Activated T-cell treated with anti-CD3 and anti-CD28 coated beads, Interleukin-2, amount 50 U/mL, for 48 hours (primary cell): ENCODE measurements at places on chromosomes 5 and 9.

DNA sequence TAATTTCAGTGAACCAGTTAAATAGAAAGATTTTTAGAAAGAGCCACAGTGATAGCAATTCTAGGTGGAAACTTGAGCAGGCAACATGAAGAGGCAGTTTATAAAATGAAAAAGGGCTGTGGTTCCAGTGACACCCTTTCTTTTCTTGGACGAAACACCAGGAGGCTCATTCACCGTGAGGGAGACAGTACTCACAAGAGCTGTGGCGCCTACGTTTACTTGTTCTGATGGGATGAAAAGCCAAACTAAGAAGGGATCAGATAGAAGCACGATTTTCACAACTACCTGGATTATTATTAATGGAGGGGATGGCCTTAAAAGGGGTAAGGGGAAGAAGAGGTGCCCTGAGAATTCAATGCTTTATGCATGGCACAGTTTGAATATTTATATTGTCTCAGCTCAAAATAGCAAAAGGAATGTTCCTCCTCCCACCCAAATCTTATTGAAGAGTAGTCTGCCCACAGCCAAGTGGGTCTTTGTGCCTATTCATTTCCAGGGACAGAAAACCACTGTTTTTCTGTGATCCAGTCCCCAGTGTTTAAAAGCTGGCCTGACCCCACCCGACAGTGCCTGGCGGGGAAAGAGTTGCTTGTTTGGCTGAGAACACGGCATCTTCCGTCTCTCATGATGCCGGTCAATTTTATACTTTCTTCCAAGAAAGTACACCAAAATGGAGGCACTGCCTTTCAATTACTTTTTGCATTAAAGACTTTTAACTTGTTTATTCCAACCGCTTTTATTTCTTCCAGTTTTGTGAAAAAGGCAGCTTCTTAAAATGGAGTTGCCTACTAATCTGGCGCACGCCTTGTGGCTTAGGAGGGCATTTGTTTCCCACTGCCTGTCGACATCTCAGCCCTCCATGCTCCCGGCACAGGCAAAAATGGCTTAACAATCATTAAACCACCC, 51.9 kb downstream of the HABP4 start:
- no peak for DNase-seq

- no peak for DNase-seq
Measured at GRCh38 chr5:109786206-109786855, 96.6 kb downstream of the MAN2A1 start.

GRCh38 chr9:110156902-110157301, 51.1 kb downstream of the C9orf152 start:
- DNase-seq: no peak

GRCh38 chr5:141637123-141637766, 448 bp downstream of the RELL2 start:
- DNase-seq: peak; percentile 72

- no peak for DNase-seq
Measured at GRCh38 chr9:33133186-33133585, 34.0 kb downstream of the B4GALT1 start.

DNA sequence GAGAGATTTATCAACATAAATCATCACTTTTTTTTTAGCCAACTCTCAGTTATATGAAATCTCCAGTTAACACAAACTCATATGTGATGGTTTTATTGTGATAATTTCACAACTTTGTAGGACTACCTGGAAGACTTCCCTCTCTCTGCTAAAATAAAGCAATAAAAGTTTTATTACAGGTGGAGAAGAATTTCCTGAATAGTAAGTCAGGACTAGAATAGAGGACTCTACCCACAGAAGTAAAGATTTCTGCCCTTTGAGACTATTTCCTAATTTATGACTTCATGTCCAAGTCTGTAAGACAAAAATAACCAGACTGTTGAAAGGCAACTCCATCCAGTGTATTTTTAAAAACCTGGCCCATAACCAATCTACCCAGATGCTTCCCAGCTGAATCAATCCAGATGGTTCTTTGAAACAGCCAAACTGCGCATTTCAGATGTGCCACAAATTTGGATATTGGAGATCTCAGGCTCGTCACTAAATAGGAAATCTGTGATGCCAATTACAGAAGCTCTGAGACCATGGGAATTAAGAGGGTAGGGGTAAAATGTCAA, 234.0 kb upstream of the NMUR2 start:
- DNase-seq: no peak

- no peak for DNase-seq
Measured at GRCh38 chr9:89375191-89375760, 57.0 kb downstream of the SECISBP2 start.

GRCh38 chr5:10631316-10631996, 67.6 kb downstream of the ANKRD33B start:
- DNase-seq: no peak

- no peak for DNase-seq
Measured at GRCh38 chr5:77871946-77872345, 95.8 kb upstream of the TBCA start.

GRCh38 chr5:132451387-132451786, 39.2 kb downstream of the IRF1 start:
- DNase-seq: no peak

DNA sequence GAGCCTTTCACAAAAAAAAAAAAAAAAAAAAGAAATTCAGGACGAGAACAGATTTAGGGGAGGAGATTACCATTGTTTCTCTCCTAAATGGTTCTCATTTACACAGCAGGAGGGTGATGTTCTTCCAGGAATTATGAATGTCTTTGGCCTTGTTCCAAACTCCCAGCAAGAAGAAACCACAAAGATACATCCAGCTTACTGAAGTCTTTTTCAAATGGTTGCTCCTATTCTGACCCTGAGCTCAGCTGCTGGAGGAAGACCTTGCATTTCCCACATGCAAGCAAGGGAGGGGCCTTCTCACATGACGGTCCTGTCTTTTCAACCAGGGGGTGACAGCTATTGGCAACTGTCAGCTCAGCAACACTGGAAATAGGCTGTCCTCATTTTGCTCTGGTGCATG, 203.0 kb upstream of the VLDLR start:
- no peak for DNase-seq

- no peak for DNase-seq
Measured at GRCh38 chr5:147046281-147046680, 167.7 kb upstream of the PPP2R2B start.

DNA sequence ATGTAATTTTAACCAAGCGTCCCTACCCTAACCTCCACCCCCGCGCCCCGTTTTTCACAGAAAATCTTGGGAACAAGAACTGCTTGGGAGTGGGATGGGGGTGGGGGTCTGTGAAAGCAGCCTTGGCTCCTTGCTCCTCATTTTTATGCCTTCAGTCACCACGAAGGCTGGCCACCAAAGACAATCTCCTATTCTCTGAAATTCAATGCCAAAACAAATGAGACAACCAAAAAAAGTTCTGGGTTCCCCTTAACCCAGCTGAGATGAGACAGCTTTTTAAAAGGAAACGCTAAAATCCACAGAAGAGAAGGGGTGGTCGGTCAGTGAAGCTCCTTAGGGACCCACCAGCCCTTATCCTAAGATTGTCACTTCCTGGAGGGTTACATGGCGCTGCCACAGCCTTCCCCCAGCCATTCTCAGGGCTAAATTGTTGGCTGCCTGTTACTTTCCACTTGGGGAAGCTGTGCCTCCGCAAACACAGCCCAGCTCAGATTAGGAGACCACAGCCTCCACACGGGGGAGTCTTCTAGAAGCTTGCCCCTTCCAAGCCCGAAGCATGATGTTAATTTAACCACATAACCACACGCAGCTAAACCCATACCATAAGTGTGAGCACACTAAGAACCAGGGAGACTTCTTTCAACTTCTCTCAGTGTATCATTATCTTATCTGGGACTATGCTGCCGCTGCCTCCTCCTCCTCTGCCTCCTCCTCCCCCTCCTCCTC, 136.3 kb downstream of the FOXD1 start:
- DNase-seq: no peak

DNA sequence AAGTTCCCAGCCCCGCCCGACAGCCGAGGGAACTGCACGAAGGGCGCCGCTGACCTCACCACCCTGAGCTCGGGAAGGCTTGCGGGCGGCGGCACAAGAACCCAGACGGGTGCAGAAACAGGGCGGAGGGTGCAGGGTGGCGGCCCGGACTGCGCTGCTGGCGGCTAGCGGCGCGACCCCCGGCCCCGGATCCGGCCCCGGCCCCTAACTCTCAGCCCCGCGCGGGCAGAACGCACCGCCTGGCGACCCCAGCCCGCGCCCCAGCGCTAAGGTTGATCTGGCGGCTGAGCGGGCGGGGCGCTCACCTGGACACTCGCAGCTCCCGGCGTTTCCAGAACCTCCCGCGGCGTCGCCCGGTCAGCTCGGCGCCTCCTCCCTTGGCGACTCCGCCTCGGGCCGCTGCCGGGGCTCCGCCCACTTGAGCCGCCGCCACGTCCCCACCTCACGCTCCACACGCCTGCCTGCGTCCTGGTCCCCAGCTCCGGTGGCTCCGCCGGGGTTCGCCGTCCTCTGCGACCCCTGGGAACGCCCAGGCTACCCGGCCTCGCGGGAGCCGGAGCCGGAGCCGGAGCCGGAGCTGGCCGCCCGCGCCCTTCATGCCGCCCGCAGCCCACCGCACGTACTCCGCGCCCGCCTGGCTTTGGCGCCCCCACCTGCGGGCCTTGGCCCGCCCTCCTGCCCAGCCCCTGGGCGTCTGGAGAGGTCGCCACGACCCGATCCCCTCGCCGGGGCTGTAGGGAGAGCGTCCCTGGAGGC, at the start of gene P4HA2:
TSS of gene P4HA2 (minus strand) at position 369 of the 756 bp plus-strand sequence. CDS start 9,227 bp downstream, outside the sequence.
- peak; percentile 76 for DNase-seq

GRCh38 chr9:93167838-93168237, 16.1 kb upstream of the WNK2 start:
- DNase-seq: no peak

GRCh38 chr9:37923118-37923795, 19.3 kb upstream of the SLC25A51 start:
- DNase-seq: no peak

DNA sequence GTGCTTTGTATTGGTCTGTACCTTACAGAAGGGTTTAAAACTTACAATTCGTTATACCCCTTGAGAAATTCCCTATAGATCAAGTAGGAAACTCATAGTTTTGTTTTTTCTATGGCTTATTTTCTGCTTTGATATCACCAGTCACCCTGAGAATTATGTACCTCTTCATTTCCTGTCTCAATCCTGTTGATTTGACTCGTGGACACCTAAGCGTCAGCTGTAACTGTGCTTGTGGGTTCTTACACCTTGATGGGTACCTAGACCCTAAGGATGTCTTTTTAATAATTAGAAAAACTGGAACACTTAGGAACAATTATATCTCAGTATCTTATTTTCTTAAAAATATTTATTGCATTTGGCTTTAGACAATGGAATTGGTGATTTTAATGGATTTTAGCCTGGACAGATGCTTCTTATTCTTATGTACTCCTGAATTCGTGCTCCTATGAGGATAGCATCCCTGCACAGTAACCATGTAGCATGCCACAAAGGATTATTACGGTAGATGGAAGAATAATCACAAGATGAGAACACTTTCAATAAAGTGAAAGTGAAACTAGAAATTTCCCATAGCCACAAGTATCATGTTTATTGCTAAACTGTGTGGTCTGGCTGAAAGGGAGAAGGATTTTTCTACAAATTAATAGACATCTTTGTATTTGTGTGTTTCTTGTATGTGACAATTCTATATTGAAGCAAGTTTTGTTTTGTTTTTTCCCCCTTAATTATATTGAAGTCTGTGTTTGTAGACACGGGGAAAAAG, 1920.3 kb upstream of the WWC1 start:
- no peak for DNase-seq

DNA sequence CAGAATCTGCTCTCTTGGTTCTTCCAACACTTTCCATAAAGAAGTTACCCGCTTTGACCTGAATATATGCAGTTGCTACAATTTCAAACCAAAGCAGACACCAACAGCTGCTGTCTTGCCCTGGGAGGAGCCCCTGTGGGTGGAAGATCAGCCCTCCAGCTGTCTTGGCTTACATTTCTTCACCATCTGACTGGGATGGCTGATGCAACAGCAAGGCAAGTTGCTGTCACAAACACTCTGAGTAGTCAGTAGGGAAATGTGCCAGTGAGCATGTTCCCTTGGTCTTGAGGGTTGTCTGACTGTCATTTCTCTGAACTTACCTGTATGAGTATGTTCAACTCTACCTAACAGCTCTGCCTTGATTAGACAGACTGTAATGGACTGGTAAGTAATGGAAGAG, 152.9 kb downstream of the SGCD start:
- peak; percentile 26 for DNase-seq

- DNase-seq: no peak
Measured at GRCh38 chr5:24777392-24777791, 132.6 kb upstream of the CDH10 start.

DNA sequence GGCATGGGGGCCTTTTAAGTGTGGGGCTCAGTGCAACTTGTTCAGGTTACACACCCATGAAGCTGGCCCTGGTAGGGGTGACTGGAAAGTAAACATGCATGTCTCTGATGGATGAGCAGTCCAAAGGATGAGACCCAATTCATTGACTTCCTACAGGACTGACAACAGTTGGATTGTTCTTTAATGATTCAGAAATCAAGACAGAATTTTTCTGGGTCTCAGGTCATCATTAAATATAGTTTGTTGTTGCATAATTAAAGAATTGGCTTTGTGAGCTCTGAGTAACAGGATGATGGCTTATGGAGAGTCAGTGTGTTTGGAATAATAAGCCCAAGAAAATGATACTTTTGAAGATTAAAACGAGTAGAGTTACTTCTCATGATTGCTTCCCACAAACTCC, 604.2 kb upstream of the CLINT1 start:
- DNase-seq: no peak

DNA sequence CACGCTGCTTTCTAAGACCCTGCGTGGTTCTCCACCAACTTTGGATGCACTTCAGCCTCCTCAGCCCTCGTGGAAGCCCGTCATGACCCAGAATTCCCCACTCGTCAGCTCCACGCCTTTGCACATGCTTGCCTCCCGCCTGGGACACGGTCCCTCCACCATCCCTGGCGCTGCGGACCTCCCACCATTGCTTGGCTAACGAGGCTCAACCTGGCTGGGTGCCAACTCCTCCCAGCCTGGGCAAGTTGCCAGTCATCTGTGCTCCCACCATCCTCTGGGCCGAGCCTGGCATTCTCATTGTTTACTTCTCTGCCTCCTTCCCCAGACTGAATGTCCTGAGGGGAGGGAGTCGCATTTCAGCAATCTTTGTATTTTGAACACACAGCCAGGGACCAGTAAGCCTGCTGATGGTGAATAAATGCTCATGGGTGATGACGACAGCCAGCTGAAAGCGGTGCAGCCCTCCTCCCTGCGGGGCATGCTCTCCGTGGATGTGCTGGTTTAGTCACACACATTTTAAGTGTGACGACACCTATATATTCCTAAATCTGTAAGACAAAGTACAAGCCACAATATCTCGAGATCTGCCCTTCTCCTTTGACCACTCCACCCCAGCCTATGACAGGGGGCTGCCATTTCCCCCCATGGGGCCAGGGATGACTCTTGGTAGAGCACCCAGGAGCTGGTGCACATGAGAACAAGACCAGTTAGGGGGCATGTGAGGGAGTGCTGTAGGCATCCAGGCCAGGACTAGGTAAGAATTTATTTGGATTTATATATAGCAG, 37.6 kb downstream of the ANKRD33B start:
- DNase-seq: peak; percentile 32
